Epithelial cell of alveolus of lung (primary cell): ENCODE measurements at places on chromosomes 2 and 18. TPM values are rescaled to one million over a fixed set of nuclear protein-coding genes. Genes with fewer than 3 reads are reported as not detected.

FRZB gene
- total RNA-seq: 0.52 and 0.64 TPM in 2 replicates

SATB2 gene
- total RNA-seq: 4.7 and 7.3 TPM in 2 replicates

ADRA2B gene
- not detected in 2 replicates for total RNA-seq

MC4R gene
- total RNA-seq: not detected in 2 replicates

TMEFF2 gene
- 0.96 and 1.6 TPM in 2 replicates for total RNA-seq

AMER3 gene
- not detected in 2 replicates for total RNA-seq

GRHL1 gene
- total RNA-seq: 0.16 and 0.65 TPM in 2 replicates

C2orf74 gene
- total RNA-seq: 6.3 and 14.3 TPM in 2 replicates

SIX2 gene
- 0.13 and 0.72 TPM in 2 replicates for total RNA-seq

VWC2L gene
- total RNA-seq: not detected in 2 replicates

XIRP2 gene
- total RNA-seq: under 0.01 and 0.65 TPM in 2 replicates

CFAP53 gene
- total RNA-seq: 0.39 and 0.64 TPM in 2 replicates

MROH2A gene
- not detected in 2 replicates for total RNA-seq

DYNAP gene
- not detected in 2 replicates for total RNA-seq

SCN7A gene
- total RNA-seq: 3.5 and 5.2 TPM in 2 replicates

CXCR1 gene
- total RNA-seq: not detected in 2 replicates

CDKL4 gene
- total RNA-seq: 0.32 TPM in 1 of 2 replicates, not detected in the other

IL36B gene
- total RNA-seq: not detected in 2 replicates

CHRNA1 gene
- total RNA-seq: 4.1 and 5.7 TPM in 2 replicates

MOB1A gene
- 84.2 and 90.9 TPM in 2 replicates for total RNA-seq

CTNNA2 gene
- total RNA-seq: not detected in 2 replicates

LRP1B gene
- total RNA-seq: 0.13 and 1.2 TPM in 2 replicates

OBSL1 gene
- total RNA-seq: 27.0 and 93.4 TPM in 2 replicates

CTAGE1 gene
- 0.13 TPM in 1 of 2 replicates, not detected in the other for total RNA-seq

PARD6G gene
- 5.9 and 10.8 TPM in 2 replicates for total RNA-seq

NPHP1 gene
- total RNA-seq: 2.6 and 2.8 TPM in 2 replicates

DIPK1C gene
- total RNA-seq: not detected in 2 replicates

TLX2 gene
- not detected in 2 replicates for total RNA-seq

SNORC gene
- total RNA-seq: 0.26 and 6.8 TPM in 2 replicates

IL36A gene
- not detected in 2 replicates for total RNA-seq

DNAJC5G gene
- total RNA-seq: not detected in 2 replicates

SP140 gene
- total RNA-seq: 0.39 TPM in 1 of 2 replicates, not detected in the other

IL36G gene
- total RNA-seq: not detected in 2 replicates

GAD1 gene
- not detected in 2 replicates for total RNA-seq

RESP18 gene
- not detected in 2 replicates for total RNA-seq

QPCT gene
- total RNA-seq: 4.5 and 24.2 TPM in 2 replicates

SERPINB4 gene
- 0.64 TPM in 1 of 2 replicates, not detected in the other for total RNA-seq

GALNT3 gene
- 0.56 and 3.6 TPM in 2 replicates for total RNA-seq

GALNT13 gene
- total RNA-seq: under 0.01 and 0.78 TPM in 2 replicates
